ENCODE measurements at places on chromosomes 12 and 14.

DNA sequence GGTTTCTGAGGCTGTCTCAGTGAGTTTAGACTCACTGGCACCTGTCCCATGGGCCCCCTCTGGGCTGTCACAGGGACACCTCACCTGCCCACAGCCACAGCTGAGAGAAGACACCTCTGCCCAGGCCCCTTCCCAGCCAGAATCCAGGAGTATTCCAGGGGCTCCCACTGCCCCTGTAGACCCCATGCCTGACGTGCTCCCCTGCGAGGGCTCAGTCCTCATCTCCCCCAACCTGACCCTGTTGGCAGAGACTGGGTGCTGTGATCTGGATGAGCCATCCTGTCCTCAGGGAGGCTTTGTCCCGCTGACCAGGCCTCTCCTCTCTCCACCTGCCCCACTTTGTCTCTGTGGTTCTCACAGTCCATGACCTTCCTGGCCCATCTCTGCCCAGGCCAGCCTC, 89.4 kb downstream of the DHRS2 start:
- no peak for DNase-seq

- DNase-seq: no peak
These were observed 20.0 kb upstream of the STAC3 start for GRCh38 chr12:57270966-57271470.

DNA sequence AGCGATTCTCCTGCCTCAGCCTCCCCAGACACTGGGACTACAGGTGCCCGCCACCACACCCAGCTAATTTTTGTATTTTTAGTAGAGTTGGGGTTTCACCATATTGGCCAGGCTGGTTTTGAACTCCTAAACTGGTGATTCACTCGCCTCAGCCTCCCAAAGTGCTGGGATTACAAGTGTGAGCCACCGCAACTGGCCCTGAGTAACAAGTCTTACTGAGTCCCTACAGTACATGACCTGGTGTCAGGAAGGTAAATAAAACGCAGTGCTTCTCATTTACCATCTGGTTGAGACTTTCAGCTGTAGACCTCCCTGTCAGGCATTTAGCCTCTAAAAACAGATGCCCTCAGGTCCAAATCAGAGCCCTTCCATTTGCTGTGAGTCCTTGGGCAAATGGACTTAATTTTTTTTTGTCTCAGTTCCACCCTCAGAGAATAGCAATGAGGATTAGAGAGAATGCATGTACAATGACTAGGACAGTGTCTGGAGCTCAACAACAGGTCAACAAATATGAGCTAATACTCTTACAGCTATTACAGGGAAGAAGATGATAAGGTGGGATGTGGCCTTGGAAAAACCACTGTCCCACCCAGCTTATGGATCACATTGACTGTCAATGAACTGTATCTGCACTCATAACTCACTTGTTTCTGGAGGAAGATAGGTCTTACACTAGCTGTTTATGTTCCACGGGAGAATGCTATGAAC, 70.5 kb downstream of the PHLDA1 start:
- DNase-seq: no peak

GRCh38 chr12:117850048-117850447, 118.7 kb downstream of the KSR2 start:
- DNase-seq: peak; percentile 54

GRCh38 chr14:98334186-98334585, 937.8 kb downstream of the BCL11B start:
- no peak for DNase-seq

Data from renal cortical epithelial cell (primary cell).